ENCODE measurements at places on chromosomes 12 and 14.
A peak's percentile ranks its signal among the peaks of the same experiment; 100 is the strongest.

DNA sequence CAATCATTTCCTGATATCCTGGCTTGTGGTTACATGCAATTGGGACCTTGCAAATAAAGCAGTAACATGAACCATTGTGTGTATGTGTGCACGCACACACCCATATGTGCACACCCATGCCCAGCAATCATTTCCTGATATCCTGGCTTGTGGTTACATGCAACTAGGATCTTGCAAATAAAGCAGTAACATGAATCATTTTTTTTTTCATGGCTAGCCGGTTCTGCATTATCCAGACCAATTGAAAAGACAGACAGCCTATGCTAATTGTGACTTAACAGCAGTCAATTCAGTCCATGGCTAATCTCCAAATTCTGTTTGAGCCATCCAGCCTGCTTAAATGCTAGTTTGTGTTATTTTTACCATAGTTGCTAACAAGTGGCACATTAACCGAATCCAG is 134.3 kb downstream of the TTC7B start:
- DNase-seq: no peak

DNA sequence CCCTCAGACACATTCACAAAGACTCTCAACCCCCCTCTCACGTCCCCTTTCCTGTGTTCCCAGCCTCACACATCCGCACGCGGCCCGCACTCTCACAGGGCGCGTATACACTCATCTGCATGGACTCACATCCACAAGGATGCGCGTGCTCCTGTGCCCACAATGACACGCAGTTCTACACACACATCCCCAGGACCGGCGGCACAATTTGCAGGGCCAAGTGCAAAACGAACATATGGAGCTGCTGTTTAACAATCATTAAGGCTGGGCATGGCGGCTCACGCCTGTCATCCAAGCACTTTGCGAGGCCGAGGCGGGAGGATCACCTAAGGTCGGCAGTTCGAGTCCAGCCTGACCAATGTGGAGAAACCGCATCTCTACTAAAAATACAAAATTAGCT is 36.4 kb upstream of the EML1 start:
- DNase-seq: peak; percentile 33

- DNase-seq: no peak
Observed at GRCh38 chr12:14952299-14952921, 9.0 kb downstream of the ARHGDIB start.

DNA sequence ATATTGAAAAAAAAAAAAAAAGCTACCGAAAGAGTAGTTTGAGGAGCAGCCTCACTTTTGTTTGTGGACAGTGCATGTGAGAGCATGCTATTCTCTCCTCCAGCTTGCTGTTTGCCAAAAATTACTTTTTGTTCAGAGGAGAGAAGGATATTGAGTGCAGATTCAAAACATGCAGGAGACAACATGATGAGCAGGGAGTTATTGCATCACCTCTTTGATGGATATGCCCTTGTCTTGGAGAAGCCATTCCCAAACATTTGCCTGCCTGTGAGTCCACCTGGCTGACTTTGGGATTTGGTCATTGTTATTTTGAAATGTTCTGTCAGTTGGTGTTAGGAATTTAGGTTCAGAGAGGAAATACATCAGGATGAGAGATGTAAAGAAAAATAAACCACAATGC is 2.4 kb downstream of the C12orf75 start:
- DNase-seq: no peak
